NCI-H2171 (cell line): ENCODE measurements at places on chromosomes 4 and X.

DNA sequence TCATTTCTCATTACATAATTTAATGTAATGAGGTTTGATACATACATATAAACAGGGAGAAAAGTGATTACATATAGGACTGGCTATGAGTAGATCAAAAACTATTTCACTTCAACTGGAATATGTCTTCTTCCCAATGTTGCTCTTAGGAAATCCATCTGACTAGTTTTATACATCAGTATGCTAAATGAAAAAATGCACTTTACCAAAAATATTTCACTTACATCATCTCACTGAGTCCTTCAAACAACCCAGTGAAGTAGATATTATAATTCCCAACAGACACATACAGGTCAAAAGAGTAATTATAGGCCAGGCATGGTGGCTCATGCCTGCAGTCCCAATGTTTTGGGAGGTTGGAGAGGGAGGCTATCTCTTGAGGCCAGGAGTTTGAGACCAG, 215.9 kb downstream of the MID1 start:
- DNase-seq: no peak

- no peak for DNase-seq
These were observed 172.5 kb downstream of the TSPAN5 start for GRCh38 chr4:98485816-98486345.

GRCh38 chr4:119039779-119040178, 95.9 kb upstream of the MYOZ2 start:
- DNase-seq: no peak

DNA sequence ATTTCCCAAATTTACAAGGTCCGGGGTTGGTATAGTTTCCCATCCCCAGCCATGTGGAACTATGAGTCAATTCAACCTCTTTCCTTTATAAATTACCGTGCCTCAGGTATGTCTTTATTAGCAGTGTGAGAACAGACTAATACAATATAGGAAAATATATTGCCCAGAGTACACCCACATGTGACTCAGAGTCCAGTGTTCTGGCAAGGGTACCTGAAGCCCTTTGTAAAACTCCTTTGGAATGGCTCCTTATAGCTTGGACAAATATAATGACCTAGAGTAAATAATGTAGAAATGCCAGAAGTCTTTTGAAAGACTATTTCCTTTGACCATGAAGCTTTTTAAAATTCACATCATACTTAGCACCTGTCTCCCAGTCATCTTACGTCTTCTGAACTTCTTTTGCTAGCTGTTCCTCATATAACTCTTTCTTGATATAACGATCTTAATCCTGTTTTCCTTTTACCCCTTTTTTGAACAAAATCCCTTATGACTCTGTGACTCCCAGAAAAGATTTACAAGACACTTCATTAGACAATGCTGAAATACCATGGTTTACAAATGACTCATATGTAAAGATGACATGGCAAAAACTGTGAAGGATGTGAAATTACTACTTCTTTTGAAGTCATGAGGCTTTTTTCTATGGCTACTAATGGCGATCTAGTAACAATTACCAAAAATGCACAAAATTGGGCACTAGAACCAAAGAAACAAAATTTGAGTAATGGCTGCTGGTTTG, 408.9 kb downstream of the NAP1L3 start:
- no peak for DNase-seq

DNA sequence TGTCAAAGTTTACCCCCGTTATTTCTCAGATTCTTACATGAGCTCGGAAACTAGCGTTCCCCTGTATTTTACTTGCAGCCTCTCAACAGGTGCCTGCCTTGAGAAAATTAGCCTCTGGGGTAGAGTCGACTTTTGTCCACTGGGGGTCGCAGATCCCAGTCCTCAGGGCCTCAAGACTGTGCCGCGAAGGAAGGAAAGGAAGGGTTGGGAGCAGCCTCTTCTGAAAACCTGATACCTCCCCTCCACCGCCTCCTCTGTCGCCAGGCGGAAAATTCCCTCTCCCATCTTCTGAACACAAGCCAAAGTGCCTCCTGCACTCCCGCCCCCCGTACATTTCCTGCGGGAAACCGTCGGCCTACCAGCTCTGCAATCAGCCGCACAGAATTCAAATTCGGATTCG, 44.4 kb upstream of the TMSB15B start:
- DNase-seq: peak; percentile 74
